CD4-positive, alpha-beta memory T cell (primary cell): ENCODE measurements at places on chromosomes 12 and 14. TPM values are rescaled to one million over a fixed set of nuclear protein-coding genes. Genes with fewer than 3 reads are reported as not detected.

- no peak for DNase-seq
These were observed 126.1 kb downstream of the SLC38A6 start for GRCh38 chr14:61106959-61107641.

DNA sequence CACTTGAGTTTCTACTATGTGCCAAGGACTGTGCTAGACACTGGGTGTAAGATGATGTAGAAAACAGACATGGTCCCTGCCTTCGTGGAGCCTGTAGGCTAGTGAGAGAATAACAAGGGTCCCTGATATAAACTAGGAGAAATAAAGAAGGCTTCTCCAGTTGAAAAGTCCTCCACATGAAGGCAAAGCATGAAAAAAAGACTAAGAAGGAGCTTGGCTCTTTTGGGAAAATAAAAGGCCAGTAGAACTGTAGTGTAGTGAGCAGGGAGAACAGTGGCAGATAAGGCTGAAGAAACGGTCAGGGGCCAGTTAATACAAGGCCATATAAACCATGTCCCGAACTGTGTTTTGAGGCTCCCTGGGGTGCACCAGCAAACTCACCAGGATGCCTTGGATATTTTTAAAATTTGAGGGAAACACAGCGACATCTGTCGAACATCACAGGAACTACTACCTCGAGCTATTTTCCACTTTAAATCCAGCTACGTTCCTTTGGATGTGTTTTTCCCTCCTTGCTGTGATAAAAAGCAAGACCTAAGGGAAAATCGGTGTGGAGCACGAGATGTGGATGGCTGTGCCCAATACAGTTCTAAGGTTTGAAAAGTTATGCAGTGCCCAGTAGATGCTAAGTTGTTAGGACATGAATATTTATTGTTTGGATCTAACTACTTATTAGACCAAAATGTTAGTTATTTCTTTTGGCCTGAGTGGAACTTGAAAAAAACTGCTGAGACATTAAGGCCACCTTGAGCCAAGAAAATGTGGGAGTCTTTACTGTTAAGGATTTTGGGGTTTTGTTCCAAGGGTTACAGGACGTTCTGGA is 8.5 kb upstream of the CFL2 start:
- DNase-seq: peak; percentile 19

GRCh38 chr14:102538602-102539543 is 29.3 kb upstream of the ANKRD9 start:
- no peak for DNase-seq

GRCh38 chr12:112843287-112843686 is 51.7 kb downstream of the RPH3A start:
- no peak for DNase-seq

Gene LMNTD1
- total RNA-seq: not detected

DNA sequence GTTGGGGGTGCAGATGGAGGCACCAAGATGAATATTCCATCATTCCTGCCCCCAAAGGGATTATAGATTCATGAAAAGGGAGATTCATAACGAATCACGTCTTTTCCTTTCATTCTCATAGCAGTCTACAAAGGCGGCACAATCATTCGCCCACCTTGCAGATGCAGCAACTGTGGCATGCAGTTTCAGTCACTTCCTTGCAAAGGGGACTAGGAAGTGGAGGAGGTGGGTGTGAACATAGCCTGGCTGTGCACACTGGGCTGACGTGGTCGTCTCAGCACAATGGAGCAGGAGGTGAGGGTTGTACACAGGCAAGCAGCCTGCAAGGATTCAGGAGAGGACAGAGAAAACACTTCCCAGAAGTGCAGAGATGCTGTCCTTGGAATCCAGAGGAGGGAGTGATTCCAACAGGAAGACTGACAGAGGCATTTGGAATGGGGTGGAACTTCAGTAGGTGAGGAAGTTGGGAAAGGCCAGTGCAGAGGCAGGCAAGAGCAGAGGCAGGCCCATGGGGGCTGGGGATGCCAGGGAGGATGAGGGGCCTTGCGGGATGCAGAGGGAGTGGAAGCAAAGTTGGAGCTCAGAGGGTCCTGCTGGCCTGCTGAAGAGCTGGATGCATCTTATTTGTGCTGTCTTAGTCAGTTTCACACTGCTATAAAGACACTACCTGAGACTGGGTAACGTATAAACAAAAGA is 21.9 kb upstream of the PPP2R5C start:
- DNase-seq: no peak

DNA sequence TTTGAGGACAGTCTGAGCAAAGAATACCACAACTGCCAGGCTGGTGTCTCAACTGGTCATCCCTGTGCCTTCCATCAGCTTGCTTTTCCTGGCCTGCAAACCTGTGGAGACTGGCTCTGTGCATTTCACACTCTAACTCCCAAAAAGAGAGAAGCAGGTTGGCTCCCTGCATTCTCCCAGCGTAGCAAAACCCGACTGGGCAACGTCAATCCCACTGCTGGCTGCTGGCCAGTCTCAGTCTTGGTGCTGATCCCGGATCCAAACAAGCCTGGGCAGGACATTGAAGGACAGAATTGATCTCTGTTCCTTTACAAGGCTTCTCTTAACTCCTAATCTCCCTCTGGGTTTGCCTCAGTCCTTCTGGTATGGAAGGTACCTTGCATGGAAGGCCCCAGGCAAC is 65.4 kb downstream of the FZD10 start:
- DNase-seq: no peak

DNA sequence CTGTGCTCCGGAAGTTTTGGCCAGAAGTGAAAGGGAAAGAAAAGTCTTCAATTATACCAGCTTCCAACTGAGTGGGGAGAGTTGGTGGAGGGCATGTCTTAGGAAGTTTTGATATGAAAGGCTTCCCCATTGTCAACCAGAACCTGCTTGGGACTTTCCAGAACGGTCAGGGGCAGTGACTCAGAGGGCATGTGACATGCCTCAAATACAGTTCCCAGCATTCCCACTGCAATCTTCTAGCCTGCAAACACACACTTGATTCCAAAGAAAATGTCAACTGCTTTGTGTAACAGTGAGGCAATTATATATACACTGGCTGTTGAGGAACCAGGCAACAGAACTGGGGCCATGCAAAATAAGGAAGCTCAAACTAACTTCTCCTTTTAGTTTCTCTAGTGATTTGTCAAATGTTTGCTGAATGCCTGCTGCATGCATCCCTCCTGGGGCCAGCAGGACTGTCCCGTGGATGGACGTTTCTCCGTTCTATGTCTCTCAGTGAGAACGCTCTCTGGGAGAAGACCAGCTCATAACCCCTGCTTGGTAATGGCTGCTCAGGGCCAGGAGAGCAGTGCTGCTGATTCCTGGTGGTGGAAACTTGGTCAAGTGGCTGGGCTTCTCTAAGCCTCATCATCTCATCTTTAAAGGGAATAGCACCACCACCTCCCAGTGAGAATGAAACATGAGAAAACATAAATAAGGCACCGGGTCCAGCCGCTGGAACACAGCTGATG is 18.3 kb downstream of the SLC25A47 start:
- DNase-seq: no peak

Gene C12orf42
- total RNA-seq: 12.8 TPM

Gene MPHOSPH9
- 62.7 TPM for total RNA-seq

Gene CIROP
- total RNA-seq: not detected

Gene TEX22
- 7.5 TPM for total RNA-seq

Gene CARMIL3
- 0.22 TPM for total RNA-seq

Gene TMEM233
- not detected for total RNA-seq

Gene RFLNA
- total RNA-seq: not detected

DNA sequence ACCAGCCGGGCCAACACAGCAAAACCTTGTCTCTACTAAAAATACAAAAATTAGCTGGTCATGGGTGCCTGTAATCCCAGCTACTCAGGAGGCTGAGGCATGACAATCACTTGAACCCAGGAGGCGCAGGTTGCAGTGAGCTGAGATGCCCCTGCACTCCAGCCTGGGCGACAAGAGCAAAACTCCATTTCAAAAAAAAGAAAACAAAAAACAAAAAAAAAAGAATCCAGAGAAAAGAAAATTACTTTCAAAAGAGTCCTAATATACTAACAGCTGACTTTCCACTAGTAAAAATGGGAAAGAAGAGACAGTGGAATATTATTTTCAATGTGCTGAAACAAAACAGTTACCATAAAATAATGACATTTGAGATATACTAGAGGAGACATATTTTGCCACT is 8.3 kb upstream of the INSM2 start:
- no peak for DNase-seq

GRCh38 chr14:68976160-68977067 is 2.7 kb downstream of the ACTN1 start:
- no peak for DNase-seq

- no peak for DNase-seq
These were observed 169.2 kb upstream of the MYL2 start for GRCh38 chr12:111089616-111090015.

- DNase-seq: no peak
These were observed 939 bp downstream of the TGFB3 start for GRCh38 chr14:75980856-75981255.

GRCh38 chr12:94754653-94755052 is 104.3 kb upstream of the TMCC3 start:
- no peak for DNase-seq

Gene DHRS2
- total RNA-seq: not detected

- DNase-seq: no peak
These were observed 25.8 kb downstream of the ACADS start for GRCh38 chr12:120751389-120751788.

DNA sequence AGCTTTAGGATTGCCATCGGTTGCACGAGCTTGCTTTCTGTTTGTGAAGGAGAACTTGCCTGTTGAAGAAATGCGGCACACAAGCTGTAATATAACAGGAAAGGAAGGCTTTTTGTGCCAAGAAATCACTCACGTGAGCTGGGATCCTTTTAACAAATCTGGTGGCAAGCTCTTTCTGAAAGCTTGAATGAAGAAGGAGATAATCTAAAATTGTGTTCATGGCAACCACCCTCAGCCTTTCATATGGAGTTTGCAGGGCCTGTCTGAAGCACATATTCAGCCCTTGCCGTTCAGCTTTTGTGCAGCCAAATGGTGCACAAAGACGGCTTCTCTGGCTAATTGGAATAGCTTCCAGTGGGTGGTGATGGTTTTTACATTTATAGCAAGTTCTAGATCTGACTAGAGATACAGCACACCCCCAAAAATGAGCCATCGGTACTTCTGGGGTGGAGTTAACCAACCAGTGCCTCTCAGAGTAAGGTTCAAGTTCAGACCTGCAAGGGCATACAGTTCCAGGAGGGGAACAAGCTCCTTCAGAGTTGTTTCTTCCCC is 107.4 kb downstream of the AEBP2 start:
- no peak for DNase-seq

Gene INHBC
- total RNA-seq: not detected

- DNase-seq: no peak
These were observed 160.8 kb downstream of the CCER1 start for GRCh38 chr12:90794212-90794611.

Gene MYH7
- total RNA-seq: not detected

- no peak for DNase-seq
These were observed 3.5 kb upstream of the NID2 start for GRCh38 chr14:52072266-52072780.

DNA sequence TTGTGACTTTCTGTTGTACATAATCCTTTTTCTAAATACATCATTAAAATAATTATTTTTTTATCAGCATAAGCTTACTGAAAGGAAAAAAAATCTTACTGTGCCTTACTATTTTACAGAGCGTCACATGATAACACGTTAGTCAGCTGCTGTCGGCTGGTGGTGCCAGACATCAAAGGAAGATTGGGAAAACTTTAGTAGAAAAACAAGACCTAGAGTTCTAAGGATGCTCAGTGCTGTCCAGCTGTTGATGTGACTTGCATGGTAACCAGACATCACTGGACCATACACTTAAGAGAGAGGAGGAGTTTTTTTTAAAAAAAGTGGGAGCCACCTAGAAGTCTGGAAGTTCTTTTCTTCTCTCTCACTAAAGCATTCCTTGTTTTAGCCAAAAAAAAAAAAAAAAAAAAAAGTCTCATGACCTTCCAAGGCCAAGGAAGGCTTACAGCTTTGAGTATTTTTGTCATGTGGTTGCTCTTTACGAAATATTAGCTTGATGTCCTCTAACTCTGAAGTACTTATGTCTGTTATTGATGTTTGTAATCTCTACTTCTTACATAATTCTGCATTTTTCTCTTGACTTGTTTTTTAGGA is 4.5 kb downstream of the RASSF8 start:
- no peak for DNase-seq

GRCh38 chr12:5177096-5177495 is 133.4 kb downstream of the KCNA5 start:
- no peak for DNase-seq

GRCh38 chr14:21449899-21450216 is 6.1 kb downstream of the CHD8 start:
- no peak for DNase-seq

DNA sequence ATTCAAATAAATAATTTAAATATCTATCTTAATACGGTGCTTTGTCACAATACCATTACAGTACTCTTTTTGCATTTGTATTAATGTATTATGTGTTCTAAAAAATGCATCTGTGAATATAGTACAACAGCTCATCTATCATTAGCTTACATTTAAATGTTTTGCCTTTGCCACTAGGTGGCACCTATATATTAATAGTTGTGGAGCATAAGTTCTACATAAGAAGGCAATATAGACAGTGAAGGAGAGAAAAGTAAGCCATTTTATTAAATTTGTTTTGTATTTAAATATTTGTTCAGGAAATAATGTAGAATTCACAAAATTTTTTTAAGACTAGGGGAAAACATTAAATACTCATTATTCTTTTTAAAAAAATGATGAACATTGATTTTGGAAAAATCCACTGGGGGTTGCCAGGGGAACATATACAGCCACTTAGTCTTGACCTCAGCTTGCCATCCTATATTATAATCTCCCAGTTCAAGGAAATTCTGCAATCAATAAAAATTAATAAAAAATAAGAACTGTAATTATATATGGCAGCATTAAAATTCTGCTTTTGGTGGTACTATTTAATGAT is 9.8 kb downstream of the CCER1 start:
- peak; percentile 6 for DNase-seq

- no peak for DNase-seq
These were observed 2.3 kb upstream of the ITGA5 start for GRCh38 chr12:54421175-54421878.

DNA sequence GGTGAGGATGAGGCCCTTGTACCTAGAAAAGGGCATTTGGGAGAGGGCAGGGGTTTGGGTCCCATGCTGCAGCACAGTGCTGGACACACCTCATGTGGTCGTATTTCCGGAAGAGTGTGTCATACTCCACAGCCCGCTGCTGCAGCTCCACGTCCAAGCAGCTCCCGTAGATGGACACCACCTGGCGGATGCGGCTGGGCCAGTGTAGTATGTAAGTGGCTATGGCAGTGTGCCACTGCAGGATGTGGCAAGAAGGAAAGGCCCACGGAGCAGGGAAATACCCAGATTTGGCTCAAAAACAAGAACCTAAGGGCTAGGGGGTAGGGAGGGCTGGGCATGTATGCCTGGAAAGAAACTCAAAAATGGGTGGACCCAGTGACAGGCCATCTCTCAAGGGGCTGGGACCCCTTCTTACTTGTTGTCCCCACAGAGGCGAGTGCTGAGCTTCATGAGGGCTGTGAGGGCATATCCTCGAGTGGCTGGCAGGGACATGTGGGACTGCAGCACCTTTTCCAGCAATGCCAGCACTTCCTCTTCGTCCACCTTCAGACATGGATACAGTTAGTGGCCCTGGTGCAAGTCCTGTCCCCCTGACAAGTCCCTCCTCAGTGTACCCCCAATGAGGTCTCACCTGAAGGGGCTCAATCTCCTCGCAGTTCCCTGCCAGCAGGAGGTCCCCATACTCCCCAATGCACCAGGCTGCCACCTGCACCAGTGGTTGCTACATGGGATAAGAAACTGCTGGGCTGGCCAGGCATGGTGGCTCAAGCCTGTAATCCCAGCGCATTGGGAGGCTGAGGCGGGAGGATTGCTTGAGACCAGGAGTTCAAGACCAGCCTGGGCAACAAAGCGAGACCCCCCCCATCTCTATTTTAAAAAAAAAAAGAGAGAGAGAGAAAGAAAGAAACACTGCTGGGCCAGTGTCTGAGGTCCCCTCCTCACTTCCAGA is 5.4 kb downstream of the AP1G2 start:
- DNase-seq: no peak

GRCh38 chr14:94408546-94409095 is 20.2 kb upstream of the SERPINA1 start:
- DNase-seq: no peak
